ENCODE measurements at places on chromosomes 11 and 22.

DNA sequence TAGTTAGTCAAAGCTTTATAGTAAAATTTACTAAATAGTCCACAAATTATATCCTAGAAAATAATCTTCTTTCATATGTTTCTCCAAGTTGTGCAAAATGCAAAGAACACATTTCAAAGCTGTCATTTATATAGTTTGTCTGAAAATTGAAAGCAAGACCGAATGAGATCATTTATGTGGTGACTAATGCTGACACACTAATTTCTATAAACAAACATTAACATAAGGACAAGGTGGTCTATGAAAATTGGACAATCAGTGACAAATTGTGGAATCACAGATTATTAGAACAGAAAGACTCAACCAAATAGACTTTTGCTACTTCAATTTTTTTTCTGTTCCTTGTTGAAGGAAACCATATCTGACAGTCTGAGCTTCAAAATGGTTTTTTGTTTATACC lies 1056.1 kb downstream of the LRRC4C start:
- DNase-seq = no peak

DNA sequence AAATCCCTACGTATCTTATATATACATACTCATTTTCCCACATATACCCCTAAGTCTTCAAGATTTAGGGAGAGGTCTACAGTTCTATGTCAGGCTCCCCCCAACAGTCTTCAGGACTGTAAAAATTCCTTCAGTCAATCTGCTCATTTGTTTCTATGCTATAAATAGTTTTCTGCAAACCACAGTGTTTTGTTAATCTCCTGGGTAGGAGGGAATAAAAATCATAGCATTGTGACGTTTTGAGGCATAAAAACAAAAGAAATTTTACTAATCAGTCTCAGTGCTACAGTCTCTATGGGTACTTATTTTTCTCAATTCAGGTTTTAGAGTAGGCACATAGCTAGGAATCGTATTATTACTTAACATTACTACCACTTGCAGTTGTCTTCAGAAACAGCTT lies 552.8 kb upstream of the LRRC4C start:
- no peak for DNase-seq

DNA sequence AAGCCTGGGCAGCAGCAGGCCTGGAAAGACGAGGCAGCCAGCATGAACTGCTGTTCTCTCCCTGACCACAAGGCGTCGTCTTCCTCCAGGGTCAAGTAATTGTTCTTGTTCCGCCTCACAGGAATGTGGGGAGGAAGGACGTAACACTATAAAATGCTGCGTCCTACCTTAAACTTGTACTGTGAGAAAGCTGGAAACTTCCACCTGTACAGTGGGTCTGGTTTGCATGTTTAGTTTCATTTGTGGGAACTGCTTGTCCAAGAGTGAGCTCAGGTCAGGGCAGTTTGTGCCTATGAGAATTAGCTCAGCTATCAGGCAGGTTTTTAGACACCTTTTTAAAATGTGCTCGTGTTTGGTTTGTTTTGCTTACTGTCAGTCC lies 55.2 kb downstream of the PANX1 start:
- DNase-seq = no peak

DNA sequence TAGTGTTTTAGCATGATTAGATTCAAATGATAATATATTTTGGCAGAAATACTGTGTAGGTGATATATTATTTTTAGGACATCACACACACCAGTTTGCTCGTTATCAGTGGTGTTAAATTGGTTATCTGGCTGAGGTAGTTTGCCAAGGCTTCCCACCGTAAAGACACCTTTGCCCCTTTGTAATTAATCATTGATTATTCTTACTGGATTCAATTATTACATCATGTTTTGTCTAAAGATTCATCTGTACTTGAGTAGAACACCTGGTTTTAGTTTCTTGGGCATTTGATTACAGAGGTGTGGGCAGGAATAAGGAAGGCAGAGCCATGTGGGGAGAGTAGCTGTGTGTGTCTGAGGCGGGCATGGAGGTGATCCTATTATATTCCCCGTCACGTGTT lies 39.5 kb upstream of the ST14 start:
- no peak for DNase-seq

GRCh38 chr22:29259253-29259899 lies 8.4 kb downstream of the RHBDD3 start:
- no peak for DNase-seq

- DNase-seq = no peak
Observed at GRCh38 chr22:36183446-36183845, 18.2 kb downstream of the APOL4 start.

GRCh38 chr11:116910847-116911246 lies 73.4 kb upstream of the APOA1 start:
- DNase-seq = no peak

GRCh38 chr11:44987506-44987905 lies 36.8 kb upstream of the TP53I11 start:
- no peak for DNase-seq

DNA sequence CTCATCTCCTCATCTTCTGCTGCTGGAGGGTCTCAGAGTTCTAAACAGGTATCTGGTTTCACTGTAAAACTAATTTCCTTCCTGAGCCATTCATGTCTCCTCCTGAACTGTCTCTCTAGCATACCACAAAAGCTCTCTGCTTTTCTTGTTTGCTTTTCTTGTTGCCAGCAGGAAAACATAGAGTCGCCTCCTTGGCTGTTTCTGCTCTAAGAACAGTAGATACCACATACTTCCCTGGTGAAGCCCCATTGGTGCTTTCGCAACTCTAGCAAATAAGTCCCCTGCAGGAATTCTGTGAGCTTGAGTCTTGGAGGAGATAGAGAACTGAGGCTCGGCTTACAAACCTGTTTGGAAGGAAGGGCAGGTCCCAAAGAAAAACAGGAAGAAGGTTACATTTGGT lies 7.0 kb downstream of the DIXDC1 start:
- DNase-seq = no peak

- no peak for DNase-seq
Observed at GRCh38 chr11:19578871-19579270, 133.8 kb upstream of the NAV2 start.

- DNase-seq = no peak
Observed at GRCh38 chr11:94028436-94028835, 7.3 kb downstream of the HEPHL1 start.

DNA sequence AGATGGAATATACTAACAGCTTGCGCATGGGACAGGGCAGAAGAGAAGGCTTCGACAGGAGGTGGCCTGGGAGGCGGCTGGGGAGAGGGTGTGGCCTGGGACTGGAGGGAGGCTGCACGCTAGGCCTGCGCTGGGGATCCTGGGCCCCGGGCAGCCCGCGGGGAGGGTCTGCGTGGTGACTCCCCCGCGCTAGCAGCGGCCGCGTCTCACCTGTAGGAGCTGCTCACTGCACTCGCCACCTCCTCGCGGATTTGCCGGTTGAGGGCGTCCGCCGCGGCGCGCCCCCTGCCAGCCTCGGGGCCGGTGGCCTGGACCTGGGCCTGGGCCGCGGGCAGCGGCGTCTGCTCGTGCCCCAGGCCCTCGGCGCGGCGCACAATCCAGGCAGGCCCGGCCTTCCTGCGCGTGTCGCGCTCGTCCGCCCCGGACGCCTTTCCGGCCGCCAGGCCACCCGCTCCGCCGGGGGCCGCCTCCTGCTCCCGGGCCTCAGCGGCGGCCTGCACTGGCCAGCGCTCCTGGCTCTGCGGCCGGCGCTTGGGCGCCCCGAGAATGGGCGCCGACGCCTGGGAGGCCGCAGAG lies 1.5 kb downstream of the MAP6 start:
- no peak for DNase-seq

- DNase-seq = no peak
Observed at GRCh38 chr22:27801202-27801615, 347 bp downstream of the MN1 start.

DNA sequence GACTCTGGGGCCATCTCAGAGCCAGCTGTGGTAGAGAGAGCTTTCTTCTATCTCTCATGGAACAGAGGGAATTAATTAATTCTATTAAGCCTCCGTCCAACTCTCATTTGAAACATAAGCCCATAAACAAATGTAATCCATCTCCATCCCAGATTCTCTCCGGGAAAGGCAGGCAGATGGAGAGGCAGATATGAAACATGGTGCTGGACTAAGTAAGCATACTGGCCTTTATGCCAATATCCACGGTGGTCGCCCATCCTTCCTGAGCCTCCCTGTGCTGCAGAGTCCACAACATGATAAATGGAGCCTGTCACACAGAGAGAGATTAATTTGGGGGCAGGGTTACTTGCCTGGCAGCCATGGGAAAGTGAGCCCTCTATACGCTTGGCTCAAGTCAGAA lies 44.8 kb downstream of the PRR5L start:
- no peak for DNase-seq

DNA sequence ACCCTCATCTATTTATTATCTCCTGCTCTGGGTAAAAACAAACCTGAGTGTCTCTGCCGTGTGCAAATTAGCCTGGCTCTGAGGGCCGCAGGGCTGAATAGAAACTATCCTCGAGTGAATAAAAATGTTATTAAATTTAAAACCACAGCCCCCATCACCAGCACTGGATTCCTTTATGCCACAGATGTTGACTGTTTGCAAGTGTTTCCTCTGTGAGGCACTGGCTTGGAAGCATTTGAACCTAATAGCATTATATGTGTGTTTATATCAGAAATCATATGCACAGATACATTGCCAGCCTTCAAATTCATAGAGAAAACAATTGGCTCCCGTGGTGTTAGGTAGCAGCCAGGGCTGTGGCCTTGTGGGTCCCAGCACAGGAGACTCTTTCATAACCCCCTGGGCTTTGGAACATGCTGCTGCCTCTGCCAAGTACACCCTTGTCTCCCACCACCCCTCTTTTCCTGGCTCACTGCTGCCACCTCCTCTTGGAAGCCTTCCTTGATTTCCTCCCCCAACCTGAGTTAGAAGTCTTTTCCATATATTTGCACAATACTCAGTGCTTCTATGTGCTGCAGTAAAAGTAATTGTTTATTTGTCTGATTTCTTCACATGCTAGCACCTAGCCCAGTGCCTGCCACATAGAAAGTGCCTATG lies 294.4 kb downstream of the DDX10 start:
- DNase-seq = no peak

DNA sequence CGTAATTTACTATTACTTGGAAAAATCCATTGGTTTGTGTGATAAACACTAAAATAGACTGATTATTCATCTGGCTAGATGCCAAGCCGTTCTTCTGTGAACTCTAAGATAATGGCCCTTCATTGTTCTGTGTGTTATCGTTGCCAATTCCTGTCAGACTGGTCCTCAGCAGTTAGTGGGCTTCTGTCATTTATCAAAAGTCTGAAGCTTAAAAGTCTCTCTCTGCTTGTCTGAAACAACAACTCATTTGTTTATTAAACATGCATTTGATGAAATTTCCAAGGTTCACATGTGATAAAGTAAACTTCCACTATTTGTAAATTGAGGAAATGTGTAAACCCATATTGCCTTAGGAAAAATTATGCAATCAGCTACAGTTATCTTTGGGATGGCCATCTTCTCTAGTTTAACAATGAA lies 21.1 kb upstream of the RDX start:
- no peak for DNase-seq

DNA sequence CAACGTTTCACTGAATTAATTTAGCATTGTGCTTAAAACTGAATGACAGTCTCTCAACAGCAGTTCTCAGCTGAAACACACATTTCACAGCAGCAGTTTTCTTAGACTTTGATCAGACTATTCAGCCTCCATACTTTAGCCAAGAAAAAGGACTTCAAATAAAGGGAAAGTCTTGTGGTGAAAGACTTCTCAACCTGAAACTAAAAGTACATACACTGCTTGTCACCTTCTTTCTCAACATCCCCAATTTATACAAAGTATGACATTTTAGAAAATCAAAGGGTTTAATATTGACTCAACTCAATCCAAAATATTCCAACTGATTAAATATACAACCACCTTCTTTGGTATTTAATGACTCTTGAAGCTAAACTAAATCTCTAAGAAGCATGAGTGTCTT lies 419.0 kb downstream of the LRRC4C start:
- no peak for DNase-seq

- DNase-seq = no peak
Observed at GRCh38 chr22:35522225-35523149, 18.1 kb upstream of the RASD2 start.

DNA sequence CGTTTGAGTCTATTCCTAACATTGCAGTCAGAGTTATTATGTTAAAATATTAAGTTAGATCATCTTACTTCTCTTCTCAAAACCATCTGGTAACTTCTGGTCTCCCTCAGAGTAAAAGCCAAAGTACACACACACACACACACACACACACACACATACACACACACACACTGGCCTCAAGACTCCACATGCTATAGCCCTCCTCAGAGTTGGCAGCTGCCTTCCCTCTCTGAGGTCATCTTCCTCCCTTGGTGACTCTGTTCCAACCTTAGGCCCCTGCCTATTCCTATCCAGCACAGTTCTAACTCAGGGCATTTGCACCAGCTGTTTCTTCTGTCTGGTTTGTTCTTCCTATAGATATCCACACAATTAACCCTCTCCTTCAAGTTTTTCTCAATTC lies 272.0 kb upstream of the SESN3 start:
- DNase-seq = no peak

GRCh38 chr11:118206391-118207031 lies 18.3 kb downstream of the JAML start:
- no peak for DNase-seq

GRCh38 chr11:108226036-108226435 lies 3.2 kb downstream of the ATM start:
- no peak for DNase-seq

- DNase-seq = no peak
Observed at GRCh38 chr11:25197515-25197914, 700.7 kb downstream of the LUZP2 start.

GRCh38 chr22:22761606-22761962 lies 117.2 kb downstream of the GGTLC2 start:
- DNase-seq = no peak

GRCh38 chr11:95081412-95081811 lies 8.2 kb upstream of the ENDOD1 start:
- DNase-seq = no peak

DNA sequence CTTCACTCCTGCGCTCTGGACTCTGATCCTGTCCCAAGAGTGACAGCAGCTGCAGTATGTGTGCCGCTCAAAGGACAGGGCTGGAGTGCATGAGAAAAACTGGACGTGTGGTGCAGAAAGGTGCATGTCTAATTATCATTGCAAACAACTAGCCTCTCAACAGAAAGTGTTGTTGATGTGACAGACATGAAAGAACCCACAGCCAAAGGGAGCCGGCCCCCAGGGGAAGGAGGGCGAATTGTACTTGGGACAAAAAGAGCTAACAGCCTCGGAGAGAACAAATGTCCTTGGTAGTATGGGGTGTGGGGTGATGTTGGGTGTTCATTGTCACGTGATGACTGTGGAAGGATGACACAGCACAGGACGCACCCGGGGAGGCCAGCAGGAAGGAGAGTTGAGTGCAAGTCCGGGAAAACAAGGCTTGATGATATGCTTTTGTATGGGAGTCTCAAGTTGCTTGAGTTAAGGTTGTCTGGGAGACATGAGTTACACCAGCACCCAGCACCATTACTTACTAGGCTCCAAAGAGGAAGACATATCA lies 325.5 kb downstream of the NTM start:
- no peak for DNase-seq

- no peak for DNase-seq
Observed at GRCh38 chr22:29635734-29636357, 32.4 kb downstream of the NF2 start.

- no peak for DNase-seq
Observed at GRCh38 chr11:95306801-95307200, 75.8 kb upstream of the SESN3 start.

GRCh38 chr11:29306527-29306926 lies 710.3 kb downstream of the KCNA4 start:
- no peak for DNase-seq

- DNase-seq = no peak
Observed at GRCh38 chr22:37545703-37546436, 14.4 kb upstream of the CDC42EP1 start.

GRCh38 chr11:73230931-73231330 lies 12.8 kb downstream of the P2RY2 start:
- no peak for DNase-seq
